ENCODE measurements at places on chromosomes 5 and 9. TPM values are rescaled to one million over a fixed set of nuclear protein-coding genes. Genes with fewer than 3 reads are reported as not detected.

Gene PIP5K1B
- 71.9 TPM for total RNA-seq

Gene FGFR4
- total RNA-seq = 0.93 TPM

Gene PKD2L2
- total RNA-seq = 0.16 TPM

Gene NTRK2
- total RNA-seq = 3.8 TPM

Gene SPEF2
- total RNA-seq = 2.7 TPM

Gene GDNF
- total RNA-seq = 0.27 TPM

Gene SPINK13
- total RNA-seq = not detected

Gene IL31RA
- total RNA-seq = 0.27 TPM

Gene EFNA5
- total RNA-seq = 28.2 TPM

Gene CCDC192
- total RNA-seq = not detected

Gene PCDHA4
- total RNA-seq = 0.11 TPM

Gene TMEM167A
- total RNA-seq = 49.1 TPM

Gene CCNJL
- 6.5 TPM for total RNA-seq

Gene SOWAHA
- not detected for total RNA-seq

Gene PLAC8L1
- total RNA-seq = 0.49 TPM

Gene IFNA21
- total RNA-seq = not detected

Gene INSL4
- total RNA-seq = not detected

Gene UCK1
- 23.0 TPM for total RNA-seq

Gene LRRC19
- total RNA-seq = not detected

Gene EQTN
- not detected for total RNA-seq

Gene C5orf58
- 1.0 TPM for total RNA-seq

Gene CNTFR
- 4.6 TPM for total RNA-seq

Gene PCDHGC5
- 2.9 TPM for total RNA-seq

Gene PCDHGC4
- total RNA-seq = 1.8 TPM

Gene TMOD1
- total RNA-seq = 186 TPM

Gene SOHLH1
- total RNA-seq = not detected

Gene SLIT3
- 22.7 TPM for total RNA-seq

Gene MUSK
- 1.5 TPM for total RNA-seq

Gene MEIKIN
- not detected for total RNA-seq
